ENCODE measurements at places on chromosomes 5 and 9. TPM values are rescaled to one million over a fixed set of nuclear protein-coding genes. Genes with fewer than 3 reads are reported as not detected.

DNA sequence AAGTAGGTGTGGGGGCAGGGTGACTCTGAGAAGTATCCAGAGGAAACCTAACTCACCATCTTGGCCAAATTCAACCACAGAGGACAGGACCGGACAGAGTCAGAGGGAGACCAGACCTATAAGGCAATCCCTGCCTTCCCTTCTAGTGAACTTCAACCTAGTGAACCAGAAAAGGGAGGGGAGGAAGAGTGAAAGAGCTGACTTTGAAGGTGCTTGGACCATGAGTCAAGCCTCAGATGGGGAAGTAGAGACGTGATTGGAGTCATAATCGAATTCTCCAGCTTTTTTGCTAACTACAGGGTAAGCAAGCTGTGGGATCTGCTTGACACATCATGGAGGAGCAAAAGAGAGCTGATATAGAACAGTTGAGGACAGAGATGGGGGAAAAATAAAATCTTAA lies 18.8 kb upstream of the KIF2A start:
- H3K27ac ChIP-seq = no peak overlapping the region
- H3K4me3 ChIP-seq = no peak overlapping the region
- H3K36me3 ChIP-seq = no peaks in the 10 kb centered on the region
- DNase-seq = no peak
- no peaks in the 10 kb centered on the region for H3K4me1 ChIP-seq
- H3K27me3 ChIP-seq = no peaks in the 10 kb centered on the region

The MEIKIN gene
- polyA plus RNA-seq = not detected

DNA sequence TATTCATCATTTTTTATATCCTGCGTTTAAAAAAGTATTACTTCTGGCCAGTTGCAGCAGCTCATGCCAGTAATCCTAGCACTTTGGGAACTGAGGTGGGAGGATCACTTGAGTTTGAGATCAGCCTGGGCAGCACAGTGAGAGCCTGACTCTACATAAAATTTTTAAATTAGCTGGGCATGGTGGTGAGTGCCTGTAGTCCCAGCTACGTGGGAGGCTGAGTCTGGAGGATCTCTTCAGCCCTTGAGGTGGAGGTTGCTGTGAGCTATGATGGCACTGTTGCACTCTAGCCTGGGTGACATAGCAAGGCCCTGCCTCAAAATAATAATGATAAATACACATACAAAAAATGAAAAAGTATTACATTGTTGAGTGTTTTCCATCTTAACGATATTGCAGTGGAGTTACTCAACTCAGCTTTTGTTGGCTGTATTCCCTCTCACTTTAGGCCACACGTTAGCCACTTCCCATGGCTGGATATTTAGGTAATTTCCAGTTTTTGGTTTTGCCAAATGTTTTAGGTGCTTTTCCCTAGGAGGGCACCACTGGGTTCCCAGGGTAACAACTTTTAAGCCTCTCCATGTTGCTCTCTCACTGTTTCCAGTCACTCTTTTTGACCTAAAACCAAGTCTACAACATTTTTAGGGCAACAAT lies 20.6 kb downstream of the SHB start:
- H3K4me3 ChIP-seq = no peak overlapping the region
- no peak for DNase-seq
- H3K36me3 ChIP-seq = peaks cover 3% of the 10 kb centered on the region
- peak overlapping the region; percentile 82 for H3K27ac ChIP-seq

The TXNDC8 gene
- not detected for polyA plus RNA-seq

DNA sequence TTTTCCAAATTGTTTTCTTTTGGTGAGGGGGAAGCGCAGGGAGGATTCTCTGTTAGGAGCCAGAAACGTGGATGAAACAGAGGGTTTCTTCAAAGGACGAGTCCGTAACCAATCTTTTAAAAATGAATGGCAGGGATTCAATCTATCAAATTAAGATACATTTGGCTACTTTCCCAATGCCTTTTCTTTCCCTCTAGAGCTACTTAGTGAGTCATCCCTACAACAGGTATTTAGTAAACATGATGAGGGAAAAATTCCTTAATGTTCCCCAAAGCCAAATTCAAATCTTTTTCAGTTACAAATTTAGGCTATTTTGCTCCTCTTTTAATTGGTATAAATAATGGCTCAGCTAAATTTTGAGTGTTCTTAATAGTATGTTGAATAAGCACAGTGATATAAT lies 366.4 kb upstream of the RIOK2 start:
- no peaks in the 10 kb centered on the region for H3K36me3 ChIP-seq
- no peak overlapping the region for H3K27ac ChIP-seq
- no peak for DNase-seq
- no peak overlapping the region for H3K4me3 ChIP-seq
- no peaks in the 10 kb centered on the region for H3K4me1 ChIP-seq

GRCh38 chr5:66872736-66873331 lies 276.6 kb downstream of the MAST4 start:
- H3K4me1 ChIP-seq = no peaks in the 10 kb centered on the region
- no peak overlapping the region for H3K4me3 ChIP-seq
- no peak for DNase-seq
- no peaks in the 10 kb centered on the region for H3K36me3 ChIP-seq
- H3K27ac ChIP-seq = no peak overlapping the region

The PRR16 gene
- 26.7 TPM for polyA plus RNA-seq

DNA sequence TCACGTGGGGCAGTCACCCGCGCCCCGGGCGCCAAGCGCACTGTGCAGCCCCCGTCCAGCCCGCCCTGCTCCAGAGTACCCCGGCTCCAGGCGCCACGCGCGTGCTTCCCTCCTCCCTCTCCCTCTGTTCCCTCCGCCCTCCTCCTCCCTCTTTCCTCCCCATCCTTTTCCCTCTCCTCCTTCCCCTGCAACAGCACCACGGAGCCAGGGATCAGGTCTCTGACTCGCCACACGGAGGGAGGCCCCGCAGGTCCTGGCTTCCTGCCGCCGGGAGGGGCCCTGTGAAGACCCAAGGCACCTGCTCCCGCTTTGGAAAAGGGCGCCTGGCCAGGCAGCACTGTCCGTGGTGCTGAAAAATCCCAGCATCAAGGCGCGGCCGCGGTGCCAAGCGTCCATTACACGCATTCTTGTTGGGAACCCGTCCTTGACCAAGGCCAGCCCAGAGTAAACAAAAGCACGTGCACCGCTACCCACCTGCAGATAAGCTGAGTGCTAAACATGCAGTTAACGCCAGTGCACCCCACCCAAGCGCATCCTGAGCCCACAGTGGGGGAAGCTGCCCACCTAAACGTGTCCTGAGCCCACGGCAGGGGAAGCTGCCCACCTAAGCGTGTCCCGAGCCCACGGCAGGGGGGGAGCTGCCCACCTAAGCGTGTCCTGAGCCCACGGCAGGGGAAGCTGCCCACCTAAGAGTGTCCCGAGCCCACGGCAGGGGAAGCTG lies 21.7 kb downstream of the SLC6A18 start:
- peaks cover 10% of the 10 kb centered on the region for H3K27me3 ChIP-seq
- no peaks in the 10 kb centered on the region for H3K36me3 ChIP-seq
- H3K4me3 ChIP-seq = no peak overlapping the region
- H3K27ac ChIP-seq = no peak overlapping the region
- peak; percentile 52 for DNase-seq

The GRM6 gene
- not detected for polyA plus RNA-seq

DNA sequence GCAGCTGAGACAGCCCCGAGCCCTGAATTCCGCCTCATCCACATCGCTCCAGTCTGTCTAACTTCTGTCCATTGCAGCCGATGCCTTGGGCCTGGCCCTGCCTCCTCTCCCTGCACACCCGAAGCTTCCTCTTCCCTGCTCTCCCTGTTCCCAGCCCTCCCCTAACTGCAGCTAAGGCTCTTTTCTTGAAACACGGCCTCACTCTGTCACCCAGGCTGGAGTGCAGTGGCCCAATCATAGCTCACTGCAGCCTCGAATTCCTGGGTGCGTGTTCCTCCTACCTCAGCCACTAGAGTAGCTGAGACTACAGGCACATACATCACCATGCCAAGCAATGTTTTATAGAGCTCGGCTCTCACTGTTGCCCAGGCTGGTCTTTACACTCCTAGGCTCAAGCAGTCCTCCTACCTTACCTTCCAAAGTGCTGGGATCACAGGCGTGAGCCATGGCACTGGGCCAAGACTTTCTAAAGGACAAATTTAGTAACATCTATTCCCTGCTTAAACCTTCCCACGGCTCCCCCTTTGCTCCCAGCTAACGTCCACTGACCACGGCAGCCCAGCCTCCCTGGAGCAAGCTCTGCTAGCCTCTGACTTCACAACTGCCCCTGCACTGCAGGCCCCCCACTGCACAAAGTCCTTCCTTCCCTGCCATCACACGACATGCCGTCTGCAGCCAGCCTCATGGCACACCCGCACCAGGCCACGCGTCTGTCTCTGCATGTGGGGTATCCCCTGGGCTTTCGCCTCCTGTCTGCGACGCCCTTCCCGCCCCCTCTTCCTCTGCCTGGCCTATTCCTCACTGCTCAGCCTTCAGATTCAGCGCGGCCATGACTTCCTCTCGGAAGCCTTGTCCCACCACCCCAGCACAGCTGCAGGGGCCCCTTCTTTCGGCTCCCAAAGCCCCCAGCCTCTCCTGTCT lies 28.6 kb downstream of the LAMC3 start:
- peak overlapping the region; percentile 29 for H3K27ac ChIP-seq
- H3K4me3 ChIP-seq = no peak overlapping the region
- 0 out of 2 replicates have a peak, but pooled peaks cover 5% of the 10 kb centered on the region for H3K27me3 ChIP-seq
- peaks cover 18% of the 10 kb centered on the region for H3K4me1 ChIP-seq
- no peaks in the 10 kb centered on the region for H3K36me3 ChIP-seq
- DNase-seq = no peak

DNA sequence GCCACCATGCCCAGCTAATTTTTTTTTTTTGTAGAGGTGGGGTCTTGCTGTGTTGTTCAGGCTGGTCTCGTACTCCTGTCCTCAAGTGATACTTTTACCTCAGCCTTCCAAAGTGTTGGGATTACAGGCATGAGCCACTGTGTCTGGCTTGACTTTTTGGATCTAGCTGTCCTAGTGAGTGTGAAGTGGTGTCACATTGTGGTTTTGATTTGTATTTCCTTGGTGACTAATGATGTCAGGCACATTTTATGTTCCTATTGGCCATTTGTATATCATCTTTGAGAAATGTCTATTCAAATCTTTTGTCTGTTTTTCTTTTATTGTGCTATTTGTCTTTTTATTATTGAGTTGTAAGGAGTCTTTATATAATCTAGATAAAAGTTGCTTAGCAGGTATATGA lies 53.5 kb upstream of the MCCC2 start:
- DNase-seq = no peak
- H3K27ac ChIP-seq = no peak overlapping the region
- no peaks in the 10 kb centered on the region for H3K27me3 ChIP-seq
- no peaks in the 10 kb centered on the region for H3K4me1 ChIP-seq
- peaks cover 44% of the 10 kb centered on the region for H3K36me3 ChIP-seq

- no peaks in the 10 kb centered on the region for H3K27me3 ChIP-seq
- H3K4me1 ChIP-seq = peaks cover 22% of the 10 kb centered on the region
These were observed 151.1 kb upstream of the POU5F2 start for GRCh38 chr5:93892481-93892880.

GRCh38 chr5:167284222-167284890 lies 1007.1 kb upstream of the WWC1 start:
- no peaks in the 10 kb centered on the region for H3K36me3 ChIP-seq
- no peaks in the 10 kb centered on the region for H3K4me1 ChIP-seq
- no peaks in the 10 kb centered on the region for H3K27me3 ChIP-seq
- no peak for DNase-seq
- no peak overlapping the region for H3K4me3 ChIP-seq
- H3K27ac ChIP-seq = no peak overlapping the region

The ZNF366 gene
- not detected for polyA plus RNA-seq

The STK10 gene
- polyA plus RNA-seq = 10.1 TPM

DNA sequence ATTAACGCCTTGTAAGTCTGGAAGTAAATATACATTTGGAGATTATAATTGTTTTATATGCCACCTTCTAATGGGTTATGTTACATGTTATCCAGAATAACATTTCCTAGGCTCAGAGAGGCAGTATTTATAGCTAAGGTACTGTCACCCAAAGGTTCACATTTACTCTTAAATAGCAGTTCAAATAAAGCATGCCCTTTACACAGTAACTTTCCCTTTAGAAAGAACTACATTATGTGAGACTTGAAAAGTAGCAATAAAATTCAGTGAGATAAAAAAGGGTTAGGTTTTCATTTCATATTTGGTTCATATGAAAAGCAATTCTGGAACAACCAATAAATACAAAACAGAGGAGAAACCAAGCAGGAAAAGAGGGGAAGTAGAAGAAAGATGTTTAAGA lies 35.1 kb downstream of the SKIC3 start:
- H3K4me1 ChIP-seq = no peaks in the 10 kb centered on the region
- no peaks in the 10 kb centered on the region for H3K27me3 ChIP-seq
- no peak for DNase-seq
- no peak overlapping the region for H3K4me3 ChIP-seq

The PPP2R2B gene
- polyA plus RNA-seq = 11.9 TPM

- no peaks in the 10 kb centered on the region for H3K36me3 ChIP-seq
- no peak overlapping the region for H3K4me3 ChIP-seq
- H3K27me3 ChIP-seq = no peaks in the 10 kb centered on the region
- H3K4me1 ChIP-seq = no peaks in the 10 kb centered on the region
These were observed 152.2 kb upstream of the MPDZ start for GRCh38 chr9:13431692-13432091.
